ENCODE measurements at places on chromosomes 3 and 15.

- no peak for DNase-seq
These were observed 3.1 kb downstream of the CCR4 start for GRCh38 chr3:32954506-32954905.

GRCh38 chr3:43341788-43342187 is 55.4 kb downstream of the SNRK start:
- no peak for DNase-seq

DNA sequence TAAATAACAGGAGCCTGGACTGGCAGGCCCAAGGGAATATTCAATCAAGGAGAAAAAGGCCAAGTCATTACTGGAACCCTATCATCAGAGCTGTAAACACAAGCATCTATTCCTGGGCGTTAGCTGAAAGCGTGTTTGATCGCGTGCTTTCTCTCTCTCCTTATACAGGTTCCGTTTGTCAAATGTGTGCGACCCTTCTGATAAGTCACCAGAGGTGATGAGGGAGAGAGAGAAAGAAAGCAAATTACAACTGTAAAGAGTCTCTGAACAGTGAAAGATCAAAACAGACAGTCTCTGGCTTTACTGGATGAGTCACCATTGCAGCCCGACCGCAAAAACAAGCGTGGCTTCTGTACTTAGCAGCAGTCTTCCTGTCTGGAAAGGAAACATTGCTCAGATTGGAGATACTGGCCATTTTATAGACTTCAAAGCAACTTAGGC is 39.5 kb upstream of the TPRG1 start:
- DNase-seq: peak; percentile 87

GRCh38 chr3:95459706-95460105 is 1354.7 kb upstream of the EPHA6 start:
- DNase-seq: no peak

GRCh38 chr3:191136347-191136746 is 62.7 kb upstream of the OSTN start:
- DNase-seq: peak; percentile 30

DNA sequence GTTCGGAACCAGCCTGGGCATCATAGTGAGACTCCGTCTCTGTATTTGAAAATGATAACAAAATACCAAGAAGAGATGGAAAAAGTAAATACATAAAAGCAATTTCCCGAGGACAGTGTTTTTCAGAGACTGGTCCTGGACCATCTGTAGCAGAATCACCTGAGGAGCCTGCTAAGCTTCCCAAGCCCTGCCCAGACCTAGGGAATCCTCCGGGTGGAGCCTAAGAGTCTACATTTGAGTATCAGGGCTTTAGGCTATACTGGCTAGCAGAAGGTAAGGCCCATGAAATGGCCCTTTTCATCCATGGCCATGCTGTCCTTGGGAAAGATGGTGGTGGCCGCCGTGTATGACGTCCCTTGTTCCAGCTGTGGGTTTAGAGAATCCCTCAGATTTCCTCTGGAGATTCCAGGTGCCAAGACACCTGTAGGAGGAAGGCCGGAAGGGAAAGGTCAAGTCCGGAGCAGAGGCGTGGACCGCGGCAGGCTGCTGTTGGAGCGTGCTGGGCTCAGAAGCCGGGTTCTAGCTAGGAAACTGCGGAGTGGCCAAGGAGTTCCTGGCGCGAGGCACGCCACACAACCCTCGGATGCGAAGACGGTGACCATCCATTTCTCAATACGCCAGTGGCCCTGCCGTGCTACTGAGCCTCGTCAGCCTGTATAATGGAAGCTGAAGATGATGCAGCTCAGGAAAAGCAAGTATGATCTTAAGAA is 50.9 kb downstream of the TMEM44 start:
- DNase-seq: no peak

GRCh38 chr3:189040656-189041335 is 131.0 kb upstream of the TPRG1 start:
- DNase-seq: peak; percentile 4

DNA sequence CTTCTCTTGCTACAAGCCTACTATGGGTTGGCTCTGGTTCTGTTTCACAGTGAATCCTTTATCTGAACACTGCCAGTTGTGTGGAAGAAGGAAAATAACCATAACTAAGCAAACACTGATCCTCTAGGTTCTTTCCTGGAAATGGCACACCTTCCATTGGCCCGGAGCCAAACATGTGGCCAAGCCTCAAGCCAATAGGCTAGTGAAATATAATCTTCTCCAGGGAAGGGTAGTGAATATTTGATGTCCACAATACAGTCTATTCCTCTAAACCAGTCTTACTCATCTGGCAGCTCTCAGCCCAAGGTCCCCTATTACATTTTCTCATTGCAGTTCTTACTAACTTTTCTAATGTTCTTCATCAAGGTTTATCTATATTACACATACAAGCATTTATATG is 921.3 kb downstream of the TUSC7 start:
- DNase-seq: no peak

DNA sequence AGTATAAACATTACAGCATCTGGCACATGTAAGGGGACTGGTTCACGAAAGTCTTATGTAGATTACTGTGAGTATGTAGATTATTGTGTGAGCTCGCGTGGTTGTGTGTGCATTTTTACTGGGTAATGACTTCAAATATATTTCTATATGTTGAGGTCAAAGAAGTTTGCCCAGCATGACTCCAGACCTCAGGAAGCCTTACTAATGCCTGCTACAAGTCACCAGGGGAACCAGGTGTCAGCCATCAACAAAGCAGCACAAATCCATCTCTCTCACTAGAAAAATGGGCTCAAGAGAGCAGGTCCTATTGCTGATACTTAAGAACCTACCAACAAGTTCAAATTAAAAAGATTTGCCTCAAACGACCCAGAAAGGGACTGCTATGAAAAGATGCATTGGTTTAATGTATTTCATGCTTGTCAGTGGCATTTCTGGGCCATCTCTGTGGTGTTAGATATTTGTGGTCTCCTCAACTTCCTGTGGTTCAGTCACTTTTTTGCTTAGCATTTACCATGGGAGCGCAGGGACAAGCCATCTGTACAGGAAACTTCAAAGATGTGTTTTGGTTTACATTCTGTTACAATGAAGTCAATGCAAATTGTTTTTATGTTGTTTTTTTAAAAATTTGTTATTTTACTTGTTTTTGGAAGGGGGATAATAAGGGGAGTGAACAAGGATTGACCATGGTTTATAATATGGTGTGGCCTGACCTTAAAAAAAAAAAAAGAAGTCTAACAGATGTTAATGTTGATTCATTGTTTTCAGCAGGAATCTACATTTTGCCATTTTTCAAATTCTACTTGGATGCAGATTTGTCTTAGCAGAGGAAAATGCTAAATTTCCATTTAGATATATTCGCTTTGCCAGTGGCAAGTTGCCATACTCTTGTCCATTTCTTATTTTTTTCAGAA is 172.1 kb upstream of the ADAMTS9 start:
- DNase-seq: no peak

DNA sequence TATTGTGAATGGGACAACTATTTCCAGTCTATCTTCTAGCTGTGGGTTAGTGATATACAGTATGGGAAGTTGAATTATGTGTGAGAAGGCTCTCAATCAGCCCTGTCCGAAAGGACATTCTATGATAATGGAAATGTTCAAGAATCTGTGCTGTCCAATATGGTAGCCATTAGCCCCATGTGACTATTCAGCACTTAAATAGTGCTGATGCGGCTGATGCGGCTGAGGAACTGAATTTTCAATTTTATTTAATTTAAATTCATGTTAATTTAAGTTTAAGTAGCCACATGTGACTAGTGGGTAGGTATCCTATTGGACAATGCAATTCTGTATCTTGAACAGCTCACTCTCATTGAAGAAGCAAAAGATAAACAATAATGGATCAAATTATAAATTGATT is 98.5 kb downstream of the MYLK start:
- DNase-seq: no peak

DNA sequence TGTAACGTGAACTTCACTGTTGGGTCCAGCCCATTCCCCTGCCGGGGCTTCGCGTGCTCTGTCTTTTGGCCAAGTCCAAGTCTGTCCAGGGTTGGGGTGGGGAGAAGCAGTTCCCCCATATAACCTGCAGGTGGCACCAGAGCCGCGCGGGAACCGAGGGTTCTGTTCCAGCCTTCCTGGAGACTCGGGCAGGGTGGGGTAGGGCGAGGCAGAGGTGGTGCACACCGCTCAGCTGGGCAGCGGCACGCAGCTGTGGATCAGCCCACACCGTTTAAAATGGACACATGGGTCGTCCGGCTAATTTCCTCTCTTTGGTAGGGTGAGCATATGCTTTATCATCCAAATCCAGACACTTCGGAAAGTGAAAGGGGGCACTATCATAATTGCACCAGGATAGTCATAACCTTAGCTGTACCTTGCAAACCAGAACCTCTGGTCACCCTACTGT is 118.1 kb downstream of the TBC1D2B start:
- peak; percentile 71 for DNase-seq

DNA sequence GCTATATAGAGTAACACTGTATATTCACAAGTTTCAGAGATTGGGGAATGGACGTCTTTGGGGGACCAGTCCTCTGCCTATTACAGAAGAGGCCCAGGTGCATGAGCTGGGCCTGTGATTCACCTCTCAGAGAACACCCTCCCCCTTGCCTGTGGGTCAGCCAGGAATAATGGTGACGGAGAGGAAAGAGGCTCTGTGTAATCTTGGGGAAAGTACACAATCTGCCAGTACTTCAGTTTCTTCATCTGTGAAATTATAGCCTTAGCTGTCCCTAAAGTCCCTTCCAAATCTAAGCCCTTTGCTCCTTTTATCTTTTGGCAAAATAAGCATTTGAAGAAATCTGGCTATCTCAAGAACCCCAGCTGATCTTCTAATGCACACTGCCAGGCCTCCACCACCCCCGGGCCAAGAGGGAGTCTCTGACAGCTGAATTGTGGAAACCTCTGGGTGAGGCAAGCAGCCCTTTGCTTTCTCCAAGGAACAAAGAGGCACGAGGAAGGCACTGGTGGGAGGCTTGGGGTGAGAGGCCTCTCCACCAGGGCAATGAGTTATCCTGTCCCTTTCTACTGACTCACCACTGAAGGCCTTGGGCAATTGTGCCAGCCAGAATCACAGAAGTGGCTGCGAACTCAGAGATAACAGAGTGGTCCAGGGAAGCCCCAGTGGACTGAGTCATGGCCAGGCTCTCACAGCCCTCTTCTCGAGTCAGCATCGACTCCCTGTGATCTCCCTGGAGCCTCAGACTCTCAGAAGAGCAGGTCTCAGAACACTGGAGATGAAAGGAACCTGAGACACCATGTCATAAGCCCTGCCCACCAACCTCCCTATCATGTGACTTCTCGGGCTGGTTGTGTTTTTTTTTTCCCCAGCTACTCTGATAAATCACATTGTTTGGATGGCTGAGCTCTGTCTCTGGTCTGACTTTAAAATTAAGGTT is 31.8 kb downstream of the CCNL1 start:
- peak; percentile 95 for DNase-seq

GRCh38 chr15:59221511-59222505 is 15.2 kb downstream of the LDHAL6B start:
- peak; percentile 90 for DNase-seq

- no peak for DNase-seq
These were observed 64.1 kb downstream of the EXOG start for GRCh38 chr3:38560284-38560683.

DNA sequence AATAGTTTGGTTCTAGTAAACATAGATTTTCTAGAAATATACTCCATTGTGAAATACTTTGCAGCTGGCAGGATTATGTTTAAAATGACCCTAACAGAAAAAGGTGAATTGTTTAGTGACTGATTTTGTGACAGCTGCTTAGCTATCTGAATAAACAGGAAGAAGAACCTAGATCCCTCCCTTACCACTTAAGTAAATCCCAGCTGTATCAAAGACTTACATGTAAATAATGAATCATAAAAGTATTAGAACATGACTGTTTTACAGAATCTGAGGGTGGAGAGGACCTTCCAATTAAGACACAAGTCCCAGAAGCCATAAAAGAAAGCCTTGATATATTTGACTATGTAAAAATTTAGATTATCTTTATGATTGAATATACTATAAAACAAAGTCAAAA is 15.9 kb downstream of the SLC49A4 start:
- DNase-seq: no peak

- DNase-seq: peak; percentile 85
These were observed 28.2 kb downstream of the CLEC3B start for GRCh38 chr3:45054196-45054857.

- peak; percentile 90 for DNase-seq
These were observed 159.0 kb upstream of the IL12A start for GRCh38 chr3:159829539-159830227.

DNA sequence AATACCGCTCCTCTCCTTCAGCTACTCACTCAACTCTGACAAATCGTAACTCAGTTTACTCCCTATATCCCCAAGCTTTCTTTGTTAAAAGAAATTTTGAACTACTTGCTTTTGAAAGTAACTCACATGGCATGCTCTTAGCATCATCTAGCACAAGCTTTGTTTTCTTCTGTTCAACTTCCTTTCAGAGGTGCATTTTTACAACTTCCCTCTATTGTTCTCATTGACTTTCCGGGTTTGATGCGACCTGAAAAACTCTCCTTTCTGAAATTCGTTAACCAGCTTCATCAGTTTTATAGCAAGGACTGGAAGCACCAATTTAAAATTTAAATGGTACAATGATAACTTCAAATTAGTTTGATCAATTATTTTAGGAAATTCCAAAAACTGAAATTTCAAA is 629.5 kb upstream of the TGFBR2 start:
- no peak for DNase-seq

- no peak for DNase-seq
These were observed 27.6 kb downstream of the IL16 start for GRCh38 chr15:81224232-81224631.

DNA sequence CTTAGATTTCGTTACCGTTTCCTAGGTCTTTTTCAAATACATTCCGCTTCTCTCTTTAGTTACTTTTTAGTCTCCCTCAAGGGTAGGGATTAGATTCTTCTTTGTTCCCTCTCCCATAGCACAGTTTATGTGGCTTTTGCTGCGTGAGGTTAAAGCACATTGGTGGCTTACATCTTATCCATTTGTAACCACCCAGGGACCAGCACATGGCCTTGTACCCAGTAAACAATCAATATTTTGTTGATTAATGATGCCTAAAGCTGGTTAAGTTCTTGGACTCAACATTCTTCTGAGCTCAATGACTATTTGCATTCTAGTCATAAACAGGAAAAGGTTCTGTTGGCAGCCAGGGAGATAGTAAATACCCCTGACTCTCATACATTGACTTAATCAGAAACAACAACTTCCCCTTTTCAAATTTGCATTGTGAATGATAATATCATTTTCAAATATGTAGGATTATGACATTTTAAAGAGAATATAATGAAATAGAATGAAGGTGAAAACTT is 60.2 kb downstream of the CACNA1D start:
- no peak for DNase-seq

DNA sequence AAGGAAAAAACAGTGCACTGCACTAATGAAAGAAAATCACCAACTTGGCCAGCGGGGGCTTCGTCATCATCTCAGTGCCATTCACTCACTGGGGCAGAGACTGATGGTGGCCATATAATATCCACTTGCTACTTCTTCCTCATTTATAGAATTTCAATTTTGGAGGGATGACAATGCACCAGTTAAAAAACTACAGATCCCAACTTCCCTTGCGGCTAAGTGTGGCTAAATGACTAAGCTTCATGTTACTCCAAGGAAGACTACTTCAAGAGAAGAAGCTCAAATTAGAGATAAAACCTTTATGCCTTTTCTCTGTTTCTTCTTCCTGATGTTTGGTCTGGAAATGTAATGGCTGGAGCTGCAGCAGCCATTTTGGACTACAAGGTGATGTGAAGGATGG is 38.8 kb downstream of the NGLY1 start:
- no peak for DNase-seq

GRCh38 chr3:138089091-138089490 is 26.3 kb downstream of the DZIP1L start:
- DNase-seq: peak; percentile 77
